ENCODE measurements at places on chromosomes 4 and X.

GRCh38 chr4:180811556-180811955 is 1431.6 kb upstream of the TENM3 start:
- no peak for DNase-seq

DNA sequence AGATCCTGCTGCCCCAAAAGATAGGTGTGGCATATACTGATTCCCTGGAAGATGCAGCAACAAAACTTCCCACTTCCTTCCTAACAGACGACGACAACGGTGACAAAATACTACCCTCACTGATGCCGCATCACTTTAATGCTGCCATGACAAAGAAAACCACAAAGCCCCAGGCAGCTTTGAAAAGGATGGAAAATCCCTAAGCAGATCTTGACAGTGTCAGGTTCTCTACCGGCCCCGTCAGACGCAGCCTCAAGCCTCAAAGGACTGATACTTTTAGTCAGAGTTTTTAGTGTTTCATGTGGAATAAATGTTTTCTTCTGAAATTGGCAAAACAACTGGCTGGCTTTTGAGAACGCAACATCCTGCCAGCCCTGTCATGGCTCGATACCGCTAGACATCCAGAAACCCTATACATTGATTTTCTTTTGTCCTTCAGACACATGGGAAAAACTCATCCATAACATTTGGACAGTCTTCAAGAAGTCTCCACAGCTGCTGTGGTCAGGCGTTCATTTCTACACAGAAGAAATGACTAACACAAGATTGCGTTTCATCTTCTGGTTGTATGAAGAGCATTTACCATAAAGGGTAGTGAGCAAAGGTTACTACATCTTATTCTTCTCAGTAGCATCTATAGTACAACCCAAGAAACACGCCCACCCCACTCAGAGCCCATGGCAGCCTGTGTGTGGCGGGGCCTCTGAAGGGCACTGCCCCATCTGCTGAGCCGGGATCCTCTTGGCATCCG is 60.1 kb downstream of the GATB start:
- no peak for DNase-seq

- DNase-seq = no peak
Measured at GRCh38 chr4:54102531-54103106, 2.7 kb downstream of the GSX2 start.

- DNase-seq = no peak
Measured at GRCh38 chr4:186852073-186852420, 128.4 kb upstream of the FAT1 start.

- DNase-seq = no peak
Measured at GRCh38 chr4:87299898-87300297, 22.8 kb downstream of the HSD17B13 start.

GRCh38 chrX:128616933-128617332 is 564.7 kb upstream of the ACTRT1 start:
- no peak for DNase-seq

All from activated gamma-delta T cell treated with Interleukin-2 at 50 U/mL for 16 hours (primary cell).